ENCODE measurements at places on chromosomes 13 and 19. TPM values are rescaled to one million over a fixed set of nuclear protein-coding genes. Genes with fewer than 3 reads are reported as not detected.
A peak's percentile ranks its signal among the peaks of the same experiment; 100 is the strongest.

- no peak for DNase-seq
- H3K27ac ChIP-seq: no peak overlapping the region
- H3K4me1 ChIP-seq: peaks cover 12% of the 10 kb centered on the region
- no peaks in the 10 kb centered on the region for H3K36me3 ChIP-seq
- no peak overlapping the region for H3K4me3 ChIP-seq
- no peaks in the 10 kb centered on the region for H3K27me3 ChIP-seq
Observed at GRCh38 chr13:30850204-30850866, 55.7 kb upstream of the MEDAG start.

GRCh38 chr13:39913928-39914327 lies 258.5 kb downstream of the COG6 start:
- no peaks in the 10 kb centered on the region for H3K4me1 ChIP-seq
- no peak overlapping the region for H3K27ac ChIP-seq
- no peaks in the 10 kb centered on the region for H3K27me3 ChIP-seq
- no peak overlapping the region for H3K4me3 ChIP-seq
- no peak for DNase-seq

The FREM2 gene
- 0.13 TPM for total RNA-seq

- H3K27ac ChIP-seq: no peak overlapping the region
- H3K4me3 ChIP-seq: no peak overlapping the region
- H3K4me1 ChIP-seq: peaks cover 6% of the 10 kb centered on the region
- H3K27me3 ChIP-seq: no peaks in the 10 kb centered on the region
- no peaks in the 10 kb centered on the region for H3K36me3 ChIP-seq
Observed at GRCh38 chr19:3276341-3276799, 51.9 kb downstream of the CELF5 start.

DNA sequence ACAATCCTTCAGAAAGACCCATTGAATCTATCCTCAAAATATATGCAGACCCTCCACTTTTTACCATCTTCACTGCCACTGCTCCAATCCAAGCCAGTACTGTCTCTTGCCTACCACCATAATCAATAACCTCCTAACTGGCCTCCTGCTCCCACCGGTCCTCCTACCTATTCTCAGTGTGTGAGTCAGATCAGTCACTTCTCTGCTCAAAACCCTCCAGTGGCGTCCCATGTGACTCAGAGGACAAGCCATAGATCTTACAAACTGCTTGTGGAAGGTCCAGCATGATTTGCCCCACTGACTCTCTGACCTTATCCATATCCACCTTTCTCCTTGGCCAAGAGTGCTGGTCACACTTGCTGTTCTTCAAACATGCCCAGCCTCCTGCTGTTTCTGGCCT lies 23.4 kb upstream of the MBNL2 start:
- no peaks in the 10 kb centered on the region for H3K27me3 ChIP-seq
- no peaks in the 10 kb centered on the region for H3K36me3 ChIP-seq
- H3K4me1 ChIP-seq: no peaks in the 10 kb centered on the region
- H3K4me3 ChIP-seq: no peak overlapping the region
- DNase-seq: no peak
- no peak overlapping the region for H3K27ac ChIP-seq

The SLC1A6 gene
- not detected for total RNA-seq

The ZFP14 gene
- total RNA-seq: 0.82 TPM

The PRTN3 gene
- total RNA-seq: not detected

GRCh38 chr13:51249770-51250741 lies 27.9 kb downstream of the FAM124A start:
- DNase-seq: no peak
- H3K36me3 ChIP-seq: no peaks in the 10 kb centered on the region
- no peak overlapping the region for H3K27ac ChIP-seq
- H3K27me3 ChIP-seq: peaks cover 2% of the 10 kb centered on the region
- H3K4me1 ChIP-seq: peaks cover 3% of the 10 kb centered on the region

GRCh38 chr13:94829185-94829836 lies 117.0 kb upstream of the SOX21 start:
- no peaks in the 10 kb centered on the region for H3K27me3 ChIP-seq
- H3K4me1 ChIP-seq: no peaks in the 10 kb centered on the region
- no peak overlapping the region for H3K27ac ChIP-seq
- H3K4me3 ChIP-seq: no peak overlapping the region
- DNase-seq: no peak

The RGCC gene
- total RNA-seq: 10.5 TPM

The NAPA gene
- total RNA-seq: 95.1 TPM

The KIR2DL1 gene
- total RNA-seq: not detected

DNA sequence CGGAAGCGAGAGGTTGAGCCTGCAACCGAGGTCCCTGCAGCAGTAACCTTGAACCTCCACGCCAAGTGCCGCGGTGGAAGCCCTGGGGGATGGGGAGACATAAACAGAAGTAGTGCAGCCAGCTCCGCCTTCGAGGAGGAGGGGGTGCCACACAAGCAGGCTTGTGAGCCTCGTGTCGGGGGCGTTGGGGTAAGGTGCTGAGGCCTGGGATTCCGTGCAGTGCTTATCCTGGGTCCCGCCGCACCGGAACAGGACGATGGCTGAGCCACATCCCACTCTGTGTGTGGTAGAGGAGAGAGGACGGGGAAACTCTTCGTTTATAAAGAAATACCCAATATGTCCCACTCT lies 51.0 kb downstream of the SOX1 start:
- no peak overlapping the region for H3K27ac ChIP-seq
- no peaks in the 10 kb centered on the region for H3K4me1 ChIP-seq
- no peaks in the 10 kb centered on the region for H3K36me3 ChIP-seq
- H3K27me3 ChIP-seq: no peaks in the 10 kb centered on the region
- no peak for DNase-seq

DNA sequence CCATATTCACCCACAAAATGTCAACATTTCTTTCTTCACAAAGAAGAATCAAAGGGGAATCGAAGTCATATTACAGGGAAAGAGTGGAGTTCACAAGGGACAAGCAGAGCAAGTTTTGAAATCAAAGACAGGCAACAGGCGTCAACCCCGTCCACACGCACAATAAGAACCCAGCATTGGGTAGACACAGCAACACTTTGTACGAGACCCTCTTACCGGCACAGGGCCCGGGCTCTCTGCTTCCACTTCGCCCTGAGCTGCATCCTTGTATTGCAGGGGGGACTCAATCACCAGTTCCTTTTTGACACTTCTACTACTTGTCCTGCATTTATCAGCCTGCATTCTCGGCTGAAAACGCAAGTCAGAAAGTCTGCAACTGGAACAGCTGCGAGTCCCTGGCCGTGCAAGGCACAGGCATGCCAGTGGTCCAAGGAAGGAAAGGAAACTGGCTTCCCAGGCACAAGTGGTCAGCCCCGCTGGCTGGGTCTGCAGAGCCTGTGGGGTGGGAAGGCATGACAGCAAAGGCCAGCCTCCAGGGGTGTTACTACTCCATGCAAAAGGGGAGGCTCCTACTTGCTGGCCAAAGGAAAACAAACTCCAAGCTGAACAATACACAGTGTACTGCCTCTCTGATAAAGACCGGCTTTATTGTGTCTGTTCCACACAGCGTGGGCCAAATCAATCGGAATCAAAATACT lies at the start of gene DOCK9:
Gene DOCK9, minus strand, starts transcription at position 497 of the 698 bp plus-strand sequence. Its CDS starts 155 bp downstream, at position 342.
- no peak within 1 kb of the TSS for H3K27ac ChIP-seq
- no peak within 1 kb of the TSS for H3K4me3 ChIP-seq
- H3K36me3 ChIP-seq: no peaks in the 10 kb centered on the region

GRCh38 chr19:52897138-52897935 lies at the start of gene ZNF320:
TSS of gene ZNF320 (minus strand) at chr19:52897635. CDS start at chr19:52890255, 7,380 bp downstream.
- no peaks in the 10 kb centered on the region for H3K4me1 ChIP-seq
- H3K27me3 ChIP-seq: no peaks in the 10 kb centered on the region
- no peaks in the 10 kb centered on the region for H3K36me3 ChIP-seq
- peak within 1 kb of the TSS; percentile 73 for H3K4me3 ChIP-seq
- H3K27ac ChIP-seq: peak within 1 kb of the TSS; percentile 83

The ZNF730 gene
- total RNA-seq: not detected

DNA sequence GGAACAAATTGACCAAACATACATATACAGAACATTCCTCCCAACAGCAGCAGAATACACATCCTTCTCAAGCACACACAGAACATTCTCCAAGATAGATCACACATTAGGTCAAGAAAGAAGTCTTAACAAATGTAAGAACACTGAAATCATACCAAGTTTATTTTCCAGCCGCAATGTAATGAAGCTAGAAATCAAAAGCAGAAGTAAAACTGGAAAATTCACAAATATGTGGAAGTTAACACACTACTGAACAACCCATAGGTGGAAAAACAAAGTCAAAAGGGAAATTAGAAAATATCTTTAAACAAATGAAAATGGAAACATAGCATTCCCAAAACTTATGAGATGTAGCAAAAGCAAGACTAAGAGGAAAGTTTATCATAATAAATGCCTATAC lies 692.6 kb downstream of the DIAPH3 start:
- no peak for DNase-seq
- no peak overlapping the region for H3K4me3 ChIP-seq
- no peaks in the 10 kb centered on the region for H3K4me1 ChIP-seq
- no peaks in the 10 kb centered on the region for H3K27me3 ChIP-seq

GRCh38 chr19:40567040-40567749 lies 9.5 kb upstream of the SHKBP1 start:
- H3K27me3 ChIP-seq: peaks cover 4% of the 10 kb centered on the region
- no peaks in the 10 kb centered on the region for H3K36me3 ChIP-seq
- peaks cover 4% of the 10 kb centered on the region for H3K4me1 ChIP-seq
- H3K27ac ChIP-seq: no peak overlapping the region

The PIH1D1 gene
- 117 TPM for total RNA-seq

GRCh38 chr13:112951674-112952371 lies 17.2 kb upstream of the MCF2L start:
- no peaks in the 10 kb centered on the region for H3K36me3 ChIP-seq
- H3K4me3 ChIP-seq: no peak overlapping the region
- no peaks in the 10 kb centered on the region for H3K4me1 ChIP-seq
- DNase-seq: no peak

The ENOX1 gene
- total RNA-seq: 0.11 TPM

DNA sequence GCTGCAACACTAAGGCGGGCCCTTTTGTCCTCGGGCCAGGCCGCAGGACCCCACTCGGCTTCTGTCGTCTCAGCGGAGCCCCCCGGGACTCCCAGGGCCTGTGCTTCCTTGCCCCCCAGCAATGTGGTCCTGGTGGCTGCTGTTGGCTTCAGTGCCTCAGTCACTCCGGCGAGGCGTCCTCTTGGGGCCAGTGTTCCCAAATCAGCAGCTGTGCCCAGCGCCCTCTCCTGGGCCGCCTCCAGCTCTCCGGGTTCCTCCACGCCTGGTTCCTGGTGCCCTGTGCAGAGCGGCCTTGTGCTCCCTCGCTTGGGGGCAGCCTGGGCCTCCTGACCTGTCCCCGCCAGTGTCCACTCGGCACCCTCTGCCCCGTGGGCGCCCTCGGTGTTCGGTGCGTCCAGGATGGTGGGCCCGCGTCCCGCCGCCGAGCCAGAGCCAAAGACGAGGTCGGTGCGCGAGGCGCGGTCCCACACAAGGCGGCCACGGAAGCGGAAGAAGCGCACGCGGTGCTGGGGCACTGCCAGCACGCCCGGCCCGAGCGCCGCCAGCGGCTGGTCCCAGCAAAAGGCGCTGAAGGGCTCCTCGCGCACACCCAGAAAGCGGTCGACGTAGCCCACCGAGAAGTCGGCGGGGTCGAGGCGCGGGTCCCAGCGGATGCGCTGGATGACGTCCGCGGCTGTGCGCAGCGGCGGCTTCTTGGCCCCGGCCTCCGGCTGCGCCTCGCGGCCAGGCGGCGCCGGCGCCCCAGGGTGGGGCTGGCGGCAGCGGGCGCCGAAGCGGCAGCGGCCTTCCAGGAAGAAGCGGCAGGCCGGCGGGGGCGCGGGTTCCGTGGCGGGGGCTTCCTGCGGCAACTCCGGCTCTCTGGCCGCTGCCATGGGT lies 685 bp downstream of the LENG9 start:
- peak overlapping the region; percentile 81 for H3K27ac ChIP-seq
- H3K4me3 ChIP-seq: peak overlapping the region; percentile 76
- H3K27me3 ChIP-seq: no peaks in the 10 kb centered on the region
- peaks cover 12% of the 10 kb centered on the region for H3K4me1 ChIP-seq
- no peak for DNase-seq
- peaks cover 32% of the 10 kb centered on the region for H3K36me3 ChIP-seq

- no peaks in the 10 kb centered on the region for H3K27me3 ChIP-seq
- no peak overlapping the region for H3K27ac ChIP-seq
- no peaks in the 10 kb centered on the region for H3K36me3 ChIP-seq
- DNase-seq: no peak
- H3K4me1 ChIP-seq: no peaks in the 10 kb centered on the region
- H3K4me3 ChIP-seq: no peak overlapping the region
Observed at GRCh38 chr13:106145997-106146864, 389.2 kb downstream of the EFNB2 start.

GRCh38 chr13:20654156-20654555 lies 49.3 kb upstream of the IL17D start:
- no peaks in the 10 kb centered on the region for H3K4me1 ChIP-seq
- H3K27me3 ChIP-seq: no peaks in the 10 kb centered on the region
- no peak overlapping the region for H3K27ac ChIP-seq
- no peaks in the 10 kb centered on the region for H3K36me3 ChIP-seq
- H3K4me3 ChIP-seq: no peak overlapping the region
